Mesothelial cell of epicardium (in vitro differentiated cells): ENCODE measurements at places on chromosomes 1 and 21.

GRCh38 chr21:46178961-46179360 lies 5.3 kb downstream of the SPATC1L start:
- no peak overlapping the region for H3K27ac ChIP-seq
- no peaks in the 10 kb centered on the region for H3K27me3 ChIP-seq
- peaks cover 2% of the 10 kb centered on the region for H3K4me1 ChIP-seq
- H3K4me3 ChIP-seq, result no peak overlapping the region
- peaks cover 34% of the 10 kb centered on the region for H3K36me3 ChIP-seq

GRCh38 chr1:44531785-44532566 lies 126.9 kb downstream of the RNF220 start:
- no peaks in the 10 kb centered on the region for H3K4me1 ChIP-seq
- no peak overlapping the region for H3K4me3 ChIP-seq
- no peaks in the 10 kb centered on the region for H3K36me3 ChIP-seq
- no peak for DNase-seq
- H3K27ac ChIP-seq, result no peak overlapping the region

- no peak overlapping the region for H3K4me3 ChIP-seq
- H3K36me3 ChIP-seq, result peaks cover 23% of the 10 kb centered on the region
- no peaks in the 10 kb centered on the region for H3K27me3 ChIP-seq
- no peak for DNase-seq
- no peak overlapping the region for H3K27ac ChIP-seq
Observed at GRCh38 chr21:45277101-45278045, 10.3 kb downstream of the POFUT2 start.

DNA sequence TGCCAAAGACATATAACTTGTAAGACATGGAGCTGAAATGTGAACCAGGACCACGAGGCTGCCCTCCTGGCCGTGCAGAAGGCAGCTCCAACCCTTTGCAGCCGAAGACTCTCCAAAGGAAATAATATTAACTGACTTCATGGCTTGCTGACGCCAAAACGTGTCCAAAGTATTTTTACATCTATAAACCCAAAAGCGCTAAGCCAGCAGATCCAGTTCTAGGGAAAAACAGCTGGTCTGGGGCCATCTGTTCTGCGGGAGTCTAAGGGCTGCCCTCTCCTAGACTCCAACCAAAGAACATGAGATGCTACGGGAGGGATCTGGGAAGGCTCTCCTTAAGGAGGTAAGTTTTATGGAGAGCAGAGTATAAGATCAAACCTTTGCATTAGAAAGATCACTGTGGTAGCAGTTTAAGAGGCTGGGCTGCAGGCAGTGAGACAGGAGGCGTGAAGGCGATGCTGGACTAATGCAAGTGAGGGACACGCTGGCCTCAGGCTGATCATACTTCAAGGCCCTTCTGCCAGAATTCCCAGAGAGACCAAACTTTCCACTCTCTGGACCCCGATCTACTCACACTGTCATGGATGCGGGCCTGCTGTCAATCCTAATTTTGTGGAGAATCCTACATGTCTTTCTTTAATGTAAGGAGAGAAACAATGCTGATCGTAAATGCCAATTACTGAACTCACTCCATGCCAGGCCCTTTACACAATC lies 1.2 kb downstream of the TMEM53 start:
- H3K36me3 ChIP-seq, result peaks cover 3% of the 10 kb centered on the region
- peaks cover 27% of the 10 kb centered on the region for H3K4me1 ChIP-seq
- H3K27ac ChIP-seq, result peak overlapping the region; percentile 93
- peak overlapping the region; percentile 86 for H3K4me3 ChIP-seq

- peaks cover 66% of the 10 kb centered on the region for H3K27me3 ChIP-seq
- peak; percentile 30 for DNase-seq
- H3K27ac ChIP-seq, result no peak within 1 kb of the TSS
- H3K36me3 ChIP-seq, result no peaks in the 10 kb centered on the region
- H3K4me1 ChIP-seq, result peaks cover 8% of the 10 kb centered on the region
Observed at GRCh38 chr1:71047635-71048607, at the start of gene PTGER3. Gene PTGER3, minus strand, starts transcription at chr1:71047816. Its CDS starts 239 bp downstream, at chr1:71047577.

- peak overlapping the region; percentile 35 for H3K27ac ChIP-seq
- H3K27me3 ChIP-seq, result peaks cover 5% of the 10 kb centered on the region
- no peaks in the 10 kb centered on the region for H3K36me3 ChIP-seq
- DNase-seq, result no peak
- H3K4me3 ChIP-seq, result peak overlapping the region; percentile 70
Observed at GRCh38 chr1:202966006-202966898, 805 bp downstream of the CYB5R1 start.

GRCh38 chr1:241610056-241610815 lies 29.9 kb downstream of the CHML start:
- H3K4me1 ChIP-seq, result no peaks in the 10 kb centered on the region
- no peak overlapping the region for H3K27ac ChIP-seq
- no peak for DNase-seq
- no peaks in the 10 kb centered on the region for H3K36me3 ChIP-seq
- no peak overlapping the region for H3K4me3 ChIP-seq

DNA sequence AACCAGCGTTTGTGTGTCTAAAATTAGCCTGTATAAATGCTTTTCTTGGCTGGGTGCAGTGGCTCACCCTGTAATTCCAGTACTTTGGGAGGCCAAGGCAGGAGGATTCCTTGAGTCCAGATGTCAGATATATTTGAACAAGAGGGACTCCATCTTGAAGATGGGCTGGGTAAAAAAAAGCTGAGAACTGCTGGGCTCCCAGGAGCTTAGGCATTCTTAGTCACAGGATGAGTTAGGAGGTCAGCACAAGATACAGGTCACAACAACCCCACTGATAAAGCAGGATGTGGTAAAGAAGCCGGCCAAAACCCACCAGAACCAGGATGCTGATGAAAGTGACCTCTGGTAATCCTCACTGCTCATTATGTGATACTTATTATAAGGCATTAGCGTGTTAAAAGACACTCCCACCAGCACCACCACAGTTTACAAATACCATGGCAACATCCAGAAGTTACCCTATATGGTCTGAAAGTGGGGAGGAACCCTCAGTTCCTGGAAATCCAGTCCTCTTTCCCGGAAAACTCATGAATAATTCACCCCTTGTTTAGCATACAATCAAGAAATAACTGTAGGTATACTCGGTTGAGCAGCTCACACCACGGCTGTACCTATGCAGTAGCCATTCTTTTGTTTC lies 36.2 kb upstream of the ZNF496 start:
- H3K36me3 ChIP-seq, result peaks cover 1% of the 10 kb centered on the region
- H3K4me3 ChIP-seq, result no peak overlapping the region
- peaks cover 44% of the 10 kb centered on the region for H3K4me1 ChIP-seq

GRCh38 chr1:3443807-3444206 lies 10.7 kb upstream of the ARHGEF16 start:
- H3K27ac ChIP-seq, result no peak overlapping the region
- no peak overlapping the region for H3K4me3 ChIP-seq
- H3K27me3 ChIP-seq, result peaks cover 44% of the 10 kb centered on the region
